ENCODE measurements at places on chromosomes 3 and 15. TPM values are rescaled to one million over a fixed set of nuclear protein-coding genes. Genes with fewer than 3 reads are reported as not detected.

DNA sequence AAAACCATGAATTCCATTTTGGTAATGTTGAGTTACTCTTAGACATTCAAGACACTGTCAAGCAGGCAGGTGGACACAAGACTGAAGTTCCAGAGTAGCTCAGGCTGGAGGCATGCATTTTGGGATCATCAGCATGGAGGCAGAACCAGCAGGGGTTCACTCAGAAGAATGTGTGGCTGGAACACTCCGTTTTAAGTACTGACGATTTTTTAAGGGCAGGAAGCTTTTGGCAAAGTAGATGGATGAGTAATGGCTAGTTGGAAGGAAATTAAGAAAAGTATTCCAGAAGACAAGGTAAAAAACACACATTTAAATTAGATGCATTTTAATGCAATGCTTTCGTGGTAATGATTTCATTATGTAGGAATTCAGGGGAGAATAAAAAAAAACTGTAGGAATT, 420.4 kb downstream of the ROBO2 start:
- H3K27ac ChIP-seq: no peak overlapping the region
- no peaks in the 10 kb centered on the region for H3K27me3 ChIP-seq
- DNase-seq: peak; percentile 53
- H3K4me1 ChIP-seq: peaks cover 10% of the 10 kb centered on the region
- no peaks in the 10 kb centered on the region for H3K36me3 ChIP-seq
- H3K4me3 ChIP-seq: no peak overlapping the region

- no peak overlapping the region for H3K4me3 ChIP-seq
- no peak overlapping the region for H3K27ac ChIP-seq
- no peaks in the 10 kb centered on the region for H3K36me3 ChIP-seq
- H3K27me3 ChIP-seq: peaks cover 44% of the 10 kb centered on the region
- H3K4me1 ChIP-seq: peaks cover 6% of the 10 kb centered on the region
Observed at GRCh38 chr15:55737373-55737772, 5.6 kb downstream of the PRTG start.

DNA sequence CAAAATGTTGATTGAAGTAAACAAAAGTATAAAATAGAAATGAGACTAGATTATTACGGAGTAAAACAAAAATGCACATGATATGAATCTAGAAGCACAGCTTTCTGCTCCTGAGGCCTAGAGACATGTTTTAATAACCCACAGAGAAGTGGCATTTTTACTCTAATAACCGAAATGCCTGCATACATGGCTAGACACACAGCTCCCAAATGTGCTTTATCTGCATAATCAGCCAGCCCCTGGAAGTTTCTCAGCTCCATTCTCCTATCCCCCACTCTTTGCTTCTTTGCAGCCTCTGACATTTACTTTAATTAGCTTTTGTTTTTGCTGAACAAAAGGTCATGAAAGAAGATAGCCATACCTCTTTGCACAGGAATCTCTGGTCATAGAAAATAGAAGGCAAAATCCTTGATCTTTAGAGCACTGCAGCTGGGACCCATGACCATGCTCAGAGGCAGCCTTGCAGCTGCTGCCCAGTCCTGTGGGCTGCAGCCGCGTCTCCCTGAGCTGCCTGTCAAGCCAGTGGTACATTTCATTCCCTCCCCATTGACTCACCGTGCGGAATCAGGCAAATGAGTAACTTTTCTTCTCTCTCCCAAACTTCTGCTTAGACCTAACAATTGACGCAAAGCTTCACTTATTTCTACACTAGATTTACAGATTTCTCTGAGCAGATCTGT, at the start of gene VEPH1:
TSS of gene VEPH1 (minus strand) at position 501 of the 680 bp plus-strand sequence. CDS start 8,067 bp downstream, outside the sequence.
- H3K4me3 ChIP-seq: no peak within 1 kb of the TSS
- DNase-seq: no peak
- H3K27ac ChIP-seq: no peak within 1 kb of the TSS
- no peaks in the 10 kb centered on the region for H3K36me3 ChIP-seq
- no peaks in the 10 kb centered on the region for H3K27me3 ChIP-seq

DNA sequence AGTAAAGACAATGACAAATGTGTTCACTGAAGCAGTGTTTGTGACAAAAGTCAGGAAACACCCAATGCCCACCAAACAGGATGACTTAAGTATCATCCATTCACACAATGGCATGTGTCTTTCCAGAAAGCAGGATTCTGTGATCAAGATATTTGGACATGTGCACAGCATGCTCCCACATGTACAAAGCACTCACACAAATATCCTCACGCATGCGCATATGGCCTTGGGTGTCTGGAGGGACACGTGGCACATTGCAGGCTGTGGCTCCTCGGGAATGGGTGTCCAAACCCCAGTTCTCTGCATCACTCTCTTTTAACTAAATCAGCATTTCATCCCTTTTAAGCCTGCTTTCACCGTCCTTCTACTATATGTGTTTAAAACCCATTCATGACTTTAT, 130.5 kb downstream of the KLF13 start:
- peaks cover 26% of the 10 kb centered on the region for H3K4me1 ChIP-seq
- H3K4me3 ChIP-seq: peak overlapping the region; percentile 34
- peak overlapping the region; percentile 89 for H3K27ac ChIP-seq
- no peaks in the 10 kb centered on the region for H3K36me3 ChIP-seq
- no peaks in the 10 kb centered on the region for H3K27me3 ChIP-seq

GRCh38 chr3:98612587-98612986, 19.2 kb upstream of the CPOX start:
- DNase-seq: no peak
- no peaks in the 10 kb centered on the region for H3K4me1 ChIP-seq
- no peak overlapping the region for H3K4me3 ChIP-seq
- peaks cover 11% of the 10 kb centered on the region for H3K27me3 ChIP-seq
- H3K27ac ChIP-seq: no peak overlapping the region

GRCh38 chr15:76963596-76963995, 31.3 kb upstream of the PSTPIP1 start:
- H3K4me3 ChIP-seq: no peak overlapping the region
- 0 out of 2 replicates have a peak, but pooled peaks cover 5% of the 10 kb centered on the region for H3K4me1 ChIP-seq
- H3K36me3 ChIP-seq: no peaks in the 10 kb centered on the region
- H3K27me3 ChIP-seq: 0 out of 2 replicates have a peak, but pooled peaks cover 21% of the 10 kb centered on the region
- H3K27ac ChIP-seq: no peak overlapping the region

- DNase-seq: peak; percentile 72
- no peak overlapping the region for H3K4me3 ChIP-seq
- no peaks in the 10 kb centered on the region for H3K27me3 ChIP-seq
- 0 out of 2 replicates have a peak overlapping the region, but pooled peaks have one; percentile 13 for H3K27ac ChIP-seq
Observed at GRCh38 chr3:107227091-107227490, 150.1 kb upstream of the CCDC54 start.

DNA sequence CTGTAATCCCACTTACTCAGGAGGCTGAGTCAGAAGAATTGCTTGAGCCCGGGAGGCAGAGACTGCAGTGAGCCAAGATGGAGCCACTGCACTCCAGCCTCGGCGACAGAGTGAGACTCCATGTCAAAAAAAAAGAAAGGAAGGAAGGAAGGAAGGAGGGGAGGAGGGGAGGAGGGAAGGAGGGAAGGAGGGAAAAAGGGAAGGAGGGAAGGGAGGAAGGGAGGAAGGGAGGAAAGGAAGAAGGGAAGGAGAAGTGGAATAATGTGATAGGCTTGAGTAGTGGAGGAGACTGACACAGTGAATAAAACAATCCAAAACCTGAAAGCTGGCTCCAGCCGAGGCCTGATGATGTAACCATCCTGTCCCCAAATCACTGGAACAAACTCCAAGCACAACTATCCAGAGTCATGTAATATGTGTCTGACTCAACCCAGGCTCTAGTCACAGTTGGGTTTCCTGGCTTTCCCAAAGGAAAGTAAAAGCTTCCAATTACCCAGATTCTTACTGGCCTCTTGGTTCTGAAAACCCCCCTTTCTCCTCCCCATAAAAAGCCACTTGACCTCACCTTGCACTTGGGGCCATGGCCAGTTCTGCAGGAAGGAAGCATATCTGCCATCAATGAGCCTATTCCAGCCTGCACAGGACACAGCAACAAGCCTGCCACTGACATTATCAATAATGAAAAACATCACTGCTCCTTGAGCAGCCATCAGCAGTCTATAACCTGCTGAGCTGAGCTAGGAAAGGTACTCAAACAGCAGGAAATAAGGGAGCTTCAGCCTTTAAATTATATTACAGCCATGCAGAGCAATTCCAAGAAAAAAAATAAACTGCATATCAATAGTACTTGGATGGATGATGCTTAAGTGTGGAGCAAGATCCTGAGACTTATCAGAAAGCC, 48.3 kb downstream of the MB21D2 start:
- peak overlapping the region; percentile 67 for H3K27ac ChIP-seq
- peak; percentile 82 for DNase-seq
- H3K36me3 ChIP-seq: no peaks in the 10 kb centered on the region
- no peaks in the 10 kb centered on the region for H3K27me3 ChIP-seq
- H3K4me3 ChIP-seq: peak overlapping the region; percentile 43

DNA sequence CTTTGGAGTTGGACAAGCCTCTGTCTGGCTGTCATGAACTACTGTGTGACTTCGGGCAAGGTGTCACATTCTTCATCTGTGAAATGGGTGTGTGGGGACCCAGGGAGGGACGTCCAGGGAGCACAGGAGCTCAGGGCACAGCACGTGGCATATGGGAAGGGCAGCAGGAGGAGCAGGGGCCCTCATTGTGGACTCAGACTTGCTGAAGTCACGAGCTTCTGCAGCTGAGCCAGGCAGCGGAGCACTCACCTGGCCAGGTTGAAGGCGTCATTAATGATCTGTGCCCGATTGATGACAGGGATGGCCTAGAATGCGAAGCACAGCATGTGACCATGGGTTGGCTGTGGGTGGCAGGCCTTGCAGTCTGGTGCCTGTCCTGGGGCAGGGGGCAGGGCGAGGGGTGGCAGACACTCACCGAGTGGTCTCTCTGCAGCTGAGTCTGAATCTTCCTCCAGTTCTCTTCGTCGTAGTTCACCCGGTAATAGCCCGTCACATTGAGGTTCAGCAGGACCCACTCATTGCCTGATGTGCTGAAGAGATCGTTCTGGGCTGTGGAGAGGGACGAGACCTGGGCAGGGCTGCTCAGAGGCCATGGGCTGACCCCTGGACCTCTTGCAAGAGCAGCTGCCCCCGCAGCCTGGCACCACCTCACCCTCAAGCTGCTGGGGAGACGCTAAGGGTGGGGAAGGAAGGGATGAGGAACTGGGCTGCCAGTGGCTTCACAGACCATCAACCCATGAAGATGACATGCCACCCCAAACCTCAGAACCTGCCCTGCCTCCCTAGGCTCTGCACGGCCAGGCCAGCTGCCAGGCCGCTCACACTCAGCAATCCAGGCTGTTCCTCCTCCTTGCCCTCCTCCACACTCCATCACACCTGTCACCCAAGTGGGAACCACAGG, 15.4 kb downstream of the ANPEP start:
- H3K4me3 ChIP-seq: no peak overlapping the region
- H3K27me3 ChIP-seq: no peaks in the 10 kb centered on the region
- peaks cover 89% of the 10 kb centered on the region for H3K36me3 ChIP-seq
- no peak for DNase-seq
- H3K4me1 ChIP-seq: 0 out of 2 replicates have a peak, but pooled peaks cover 10% of the 10 kb centered on the region
- no peak overlapping the region for H3K27ac ChIP-seq

GRCh38 chr3:8157640-8158039, 344.0 kb upstream of the LMCD1 start:
- H3K27me3 ChIP-seq: no peaks in the 10 kb centered on the region
- H3K27ac ChIP-seq: no peak overlapping the region
- H3K36me3 ChIP-seq: no peaks in the 10 kb centered on the region
- H3K4me1 ChIP-seq: no peaks in the 10 kb centered on the region
- no peak for DNase-seq

DNA sequence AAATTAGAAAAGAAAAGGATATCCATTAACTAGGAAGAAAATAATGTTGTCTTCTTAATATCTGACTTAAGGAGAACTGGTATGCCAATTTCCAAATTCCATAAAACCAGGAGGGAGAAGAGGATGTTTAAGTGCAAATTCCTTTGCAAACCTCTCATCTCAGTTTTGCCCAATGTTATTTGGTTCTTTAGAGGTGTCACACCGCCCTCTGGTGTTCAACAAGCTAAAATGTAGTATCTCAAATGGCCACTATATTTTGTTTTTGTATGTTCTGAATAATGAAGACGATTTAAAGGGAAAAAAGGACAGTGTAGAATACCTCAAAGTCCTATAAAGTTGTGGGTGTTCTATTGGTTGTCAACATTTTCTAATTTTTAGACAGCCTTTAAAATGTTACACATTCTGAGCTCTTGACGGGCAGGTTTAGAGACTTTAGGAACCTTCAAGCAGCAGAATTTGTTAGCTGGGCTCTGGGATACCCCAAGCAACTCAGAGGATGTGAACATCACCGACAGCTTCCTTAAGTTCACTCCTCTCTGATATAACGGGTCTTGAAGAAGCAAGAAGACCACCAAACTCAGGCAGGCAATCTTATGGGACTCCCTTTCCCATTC, 458.3 kb downstream of the MFSD1 start:
- H3K27ac ChIP-seq: no peak overlapping the region
- H3K27me3 ChIP-seq: peaks cover 6% of the 10 kb centered on the region
- H3K36me3 ChIP-seq: no peaks in the 10 kb centered on the region
- H3K4me3 ChIP-seq: no peak overlapping the region
- DNase-seq: peak; percentile 88

DNA sequence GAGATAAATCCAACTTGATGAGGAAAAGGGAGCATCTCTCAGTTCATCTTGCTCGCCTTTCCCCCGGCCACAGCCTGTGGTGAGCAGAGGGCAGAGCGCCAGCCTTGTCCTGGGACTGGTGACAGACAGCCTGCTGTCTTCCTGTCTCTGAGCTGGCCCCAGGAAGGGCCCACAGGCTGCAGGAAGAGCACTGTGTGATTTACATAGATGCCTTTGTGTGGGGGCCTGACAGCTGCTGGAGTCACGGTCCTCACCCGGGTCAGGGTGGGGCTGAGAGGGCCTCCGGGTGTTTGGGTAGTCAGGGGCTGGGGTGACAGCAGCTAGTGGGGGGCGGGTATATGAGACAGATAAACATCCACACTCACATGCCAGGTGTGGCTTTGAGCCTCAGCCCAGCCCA, 29.3 kb downstream of the PLA2G4D start:
- DNase-seq: no peak
- H3K27me3 ChIP-seq: peaks cover 9% of the 10 kb centered on the region
- H3K27ac ChIP-seq: no peak overlapping the region
- no peak overlapping the region for H3K4me3 ChIP-seq

REC114 gene
- not detected for total RNA-seq

CD80 gene
- total RNA-seq: not detected

RASL12 gene
- total RNA-seq: not detected

AP3B2 gene
- total RNA-seq: 0.63 TPM

FBN1 gene
- total RNA-seq: 1,478 TPM

IL17RD gene
- 1.2 TPM for total RNA-seq

CPNE4 gene
- 0.11 TPM for total RNA-seq

GRIP2 gene
- not detected for total RNA-seq

MYRIP gene
- 0.32 TPM for total RNA-seq

NUP210 gene
- total RNA-seq: under 0.01 TPM

COPG1 gene
- total RNA-seq: 298 TPM

KBTBD12 gene
- total RNA-seq: not detected

NCK1 gene
- total RNA-seq: 42.6 TPM

CLDN1 gene
- total RNA-seq: 0.32 TPM

Data from GM23248 (cell line).